ENCODE measurements at places on chromosomes 5 and 9.
A peak's percentile ranks its signal among the peaks of the same experiment; 100 is the strongest.

DNA sequence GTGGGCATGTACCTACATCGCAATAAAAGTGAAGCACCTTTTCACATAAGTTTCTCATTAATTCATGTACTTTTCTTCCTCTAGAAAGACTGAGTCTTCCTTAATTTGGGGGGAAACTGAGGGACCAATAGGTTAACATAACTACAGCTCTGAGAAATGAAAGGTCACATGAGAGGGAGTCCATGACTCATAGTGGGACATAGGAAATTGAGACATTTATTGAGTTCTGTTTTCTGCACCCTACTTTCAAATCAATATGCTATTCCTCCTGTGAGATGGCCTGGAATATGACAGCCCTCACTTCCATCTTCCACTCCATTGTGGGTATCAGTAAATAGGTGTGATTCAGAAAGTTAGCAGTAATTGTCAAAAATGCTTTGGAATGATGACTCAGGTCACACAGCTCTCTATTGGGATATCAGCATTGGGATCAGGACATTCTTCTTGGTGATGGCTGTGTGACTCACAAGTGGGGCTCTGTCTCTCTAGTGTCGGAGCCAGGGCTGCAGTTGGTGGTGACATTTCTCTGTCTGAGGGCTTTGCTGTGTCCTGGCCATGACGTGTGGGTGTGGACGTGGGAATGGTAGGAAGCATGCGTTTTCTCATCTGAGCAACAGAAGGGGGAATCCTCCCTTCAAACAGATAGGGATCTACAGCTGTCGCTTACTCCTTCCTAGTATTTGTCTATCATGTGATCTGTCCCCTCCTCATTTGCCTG is 125.0 kb downstream of the TRIO start:
- no peak for DNase-seq

DNA sequence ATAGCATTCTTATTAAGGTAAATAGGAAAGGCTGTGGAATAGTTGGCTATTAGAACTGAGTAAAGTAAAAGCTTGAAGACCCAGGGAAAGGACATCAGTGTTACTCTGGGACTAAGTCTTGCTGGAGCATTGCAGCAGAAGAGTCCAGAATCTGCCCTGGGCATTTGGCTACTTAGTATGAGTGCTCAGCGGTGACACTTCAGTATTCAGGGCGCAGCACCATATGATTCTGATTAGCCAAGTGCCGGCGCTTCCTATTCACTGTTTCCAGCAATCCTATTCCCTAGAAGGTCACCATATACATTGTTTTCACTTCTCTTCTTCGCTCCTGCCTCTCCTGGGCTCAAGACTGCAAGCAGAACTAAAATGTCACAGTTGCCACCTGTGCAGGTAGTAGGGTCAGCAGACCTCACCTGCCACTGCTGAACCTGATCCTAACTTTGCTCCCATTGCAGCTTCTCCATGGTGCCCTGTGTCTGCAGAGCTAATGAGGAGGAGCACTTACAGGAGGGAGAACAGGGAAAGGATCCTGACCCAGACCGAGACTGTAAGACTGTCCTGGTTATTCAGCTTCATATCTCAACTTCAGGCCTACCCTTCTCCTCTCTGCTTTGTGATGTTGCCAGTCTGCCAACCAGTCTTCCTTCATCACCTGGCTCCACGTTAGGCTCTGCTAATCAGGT is 313.6 kb upstream of the PIK3R1 start:
- DNase-seq: no peak

DNA sequence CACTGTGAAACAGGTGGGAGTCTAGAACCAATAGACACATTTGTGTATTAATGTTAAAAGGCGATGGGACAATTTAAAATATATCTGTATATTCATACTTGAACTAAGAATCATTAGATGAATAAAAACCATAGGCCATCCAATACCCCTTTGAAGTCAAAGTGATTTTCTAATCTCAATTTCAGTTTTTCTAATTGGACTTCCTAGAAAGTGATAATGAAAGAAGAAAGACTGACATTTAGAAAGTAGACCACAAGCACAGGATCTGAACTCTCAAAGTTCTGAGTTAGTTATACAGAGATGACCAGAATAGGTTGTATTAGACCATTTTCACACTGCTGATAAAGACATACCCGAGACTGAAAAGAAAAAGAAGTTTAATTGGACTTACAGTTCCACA is 412.8 kb upstream of the PIK3R1 start:
- DNase-seq: no peak

DNA sequence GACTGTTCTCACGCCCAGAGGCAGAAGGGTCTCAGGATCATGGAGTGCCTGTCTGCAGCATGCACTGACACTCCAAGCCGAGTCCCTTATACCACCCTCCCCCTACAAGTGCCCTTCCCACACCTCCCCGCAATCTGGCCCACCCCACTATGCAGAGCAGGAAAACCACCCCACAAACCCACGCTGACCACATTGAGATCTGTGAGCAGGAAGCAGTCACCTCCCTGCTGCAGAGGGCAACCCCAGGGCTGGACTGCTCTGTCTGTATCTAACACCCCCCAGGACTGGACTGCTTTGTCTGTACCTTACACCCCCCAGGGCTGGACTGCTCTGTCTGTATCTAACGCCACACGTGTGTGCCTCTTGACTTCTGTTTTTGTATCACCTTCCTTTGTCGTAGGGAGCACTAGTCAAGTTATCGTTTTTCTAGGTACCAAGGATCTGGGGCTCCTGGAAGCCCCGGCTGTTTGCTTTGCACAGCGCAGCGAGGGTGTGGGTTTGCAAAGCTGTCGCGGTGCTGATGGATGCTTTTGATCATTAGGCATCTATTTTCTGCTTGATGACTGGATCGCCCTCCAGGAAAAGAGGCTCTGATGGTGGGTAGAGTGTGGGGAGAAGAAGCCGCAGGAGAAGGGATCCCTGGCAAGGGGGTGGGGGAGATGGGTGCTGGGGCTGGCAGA is 21.5 kb downstream of the OLFM1 start:
- DNase-seq: no peak

DNA sequence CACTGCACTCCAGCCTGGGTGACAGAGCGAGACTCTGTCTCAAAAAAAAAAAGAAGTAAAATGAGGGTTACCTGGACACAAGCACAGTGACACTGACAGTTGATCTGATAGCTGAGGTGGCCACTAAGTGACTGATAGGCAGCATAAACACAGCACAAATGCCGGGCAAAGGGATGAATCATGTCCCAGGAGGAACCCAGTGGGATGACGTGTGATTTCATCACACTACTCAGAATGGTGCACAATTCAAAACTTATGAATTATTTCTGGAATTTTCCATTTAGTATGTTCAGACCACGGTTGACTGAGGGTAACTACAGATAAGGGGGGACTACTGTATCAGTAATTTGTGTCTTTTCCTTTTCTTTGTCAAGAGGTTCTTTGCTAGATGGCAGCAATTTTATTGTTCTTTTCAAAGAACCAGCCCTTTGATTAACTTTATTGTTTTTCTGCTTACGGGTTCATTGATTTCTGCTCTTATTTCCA is 34.3 kb upstream of the RNF130 start:
- no peak for DNase-seq

GRCh38 chr5:145856285-145856818 is 16.5 kb downstream of the GRXCR2 start:
- DNase-seq: peak; percentile 9

DNA sequence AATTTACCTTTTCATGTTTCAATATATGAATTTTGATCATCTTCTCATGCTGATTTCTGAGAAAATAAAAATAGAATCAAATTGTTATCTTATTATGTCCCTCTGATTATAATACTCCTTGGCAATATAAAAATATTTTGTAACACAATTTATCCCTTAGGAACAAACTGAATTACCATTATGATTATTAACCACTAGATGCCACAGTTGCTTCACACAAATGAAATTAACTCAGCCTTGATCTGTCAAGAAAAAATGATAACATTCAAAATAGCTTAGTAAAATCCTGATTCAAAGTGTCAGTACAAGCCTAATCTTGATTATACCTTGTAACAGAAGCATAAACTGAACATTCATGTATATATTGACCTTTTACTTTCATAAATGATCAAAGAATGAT is 4.8 kb upstream of the CHSY3 start:
- no peak for DNase-seq

GRCh38 chr5:136206361-136206760 is 13.4 kb upstream of the SMIM32 start:
- no peak for DNase-seq

DNA sequence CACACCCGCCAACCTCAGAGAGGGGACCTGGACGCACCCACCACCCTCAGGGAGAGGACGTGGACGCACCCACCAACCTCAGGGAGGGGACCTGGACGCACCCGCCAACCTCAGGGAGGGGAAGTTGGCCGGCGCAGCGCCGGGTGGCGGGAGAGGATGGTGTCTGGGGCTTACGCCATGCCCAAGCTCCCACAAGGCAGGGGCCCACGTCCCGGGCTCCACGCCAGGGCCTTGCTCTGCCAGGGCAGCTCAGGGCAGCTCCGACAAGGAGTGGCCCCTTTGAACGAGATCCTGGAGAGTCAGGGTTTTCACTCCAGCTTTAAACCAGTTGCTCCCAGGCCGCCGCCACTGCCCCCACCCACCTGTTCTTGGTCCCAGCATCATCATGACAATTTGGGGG is 32.2 kb upstream of the SLC12A7 start:
- DNase-seq: no peak

GRCh38 chr9:114238472-114238871 is 83.1 kb downstream of the COL27A1 start:
- no peak for DNase-seq

DNA sequence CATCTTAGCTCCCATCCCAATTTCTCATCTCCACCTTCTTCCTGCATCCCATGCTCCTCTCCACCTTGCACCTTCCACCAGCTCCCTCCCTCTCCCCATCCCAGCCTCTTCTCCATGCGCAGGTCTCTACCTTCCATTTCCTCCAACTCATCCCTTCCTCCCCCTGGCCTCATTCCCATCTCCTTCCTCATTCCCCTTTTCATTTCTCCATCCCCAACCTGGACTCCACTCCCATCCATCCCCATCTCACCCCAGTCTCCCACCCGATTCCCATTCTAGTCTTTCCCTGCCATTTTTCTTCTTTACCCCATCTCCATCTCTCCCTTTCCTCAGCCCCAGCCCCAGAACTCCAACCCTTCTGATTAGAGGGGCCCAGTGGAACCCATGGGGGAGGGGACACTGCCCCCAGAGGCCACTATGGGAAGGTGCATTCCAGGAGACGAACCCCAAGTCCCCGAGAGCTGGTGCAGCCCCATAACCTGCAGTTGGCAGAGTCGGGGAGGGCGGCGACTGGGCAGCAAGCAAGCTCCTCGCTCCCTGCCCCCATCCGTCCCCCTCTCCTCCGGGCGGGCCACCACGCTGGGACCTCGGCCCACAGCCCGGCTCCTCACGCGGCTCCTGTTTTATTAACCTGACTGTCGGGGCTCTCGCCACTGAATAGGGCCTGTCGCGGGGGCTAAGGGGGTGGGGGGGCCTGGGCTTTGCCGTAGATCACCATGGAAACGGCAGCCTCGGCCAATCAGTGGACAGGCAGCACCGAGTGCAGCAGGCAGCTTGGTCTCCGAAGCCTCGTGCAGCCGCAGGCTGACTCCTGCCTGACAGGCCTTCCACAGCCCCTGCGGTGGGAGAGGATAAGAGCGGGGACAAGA is 66.7 kb downstream of the PCDH1 start:
- DNase-seq: peak; percentile 11

DNA sequence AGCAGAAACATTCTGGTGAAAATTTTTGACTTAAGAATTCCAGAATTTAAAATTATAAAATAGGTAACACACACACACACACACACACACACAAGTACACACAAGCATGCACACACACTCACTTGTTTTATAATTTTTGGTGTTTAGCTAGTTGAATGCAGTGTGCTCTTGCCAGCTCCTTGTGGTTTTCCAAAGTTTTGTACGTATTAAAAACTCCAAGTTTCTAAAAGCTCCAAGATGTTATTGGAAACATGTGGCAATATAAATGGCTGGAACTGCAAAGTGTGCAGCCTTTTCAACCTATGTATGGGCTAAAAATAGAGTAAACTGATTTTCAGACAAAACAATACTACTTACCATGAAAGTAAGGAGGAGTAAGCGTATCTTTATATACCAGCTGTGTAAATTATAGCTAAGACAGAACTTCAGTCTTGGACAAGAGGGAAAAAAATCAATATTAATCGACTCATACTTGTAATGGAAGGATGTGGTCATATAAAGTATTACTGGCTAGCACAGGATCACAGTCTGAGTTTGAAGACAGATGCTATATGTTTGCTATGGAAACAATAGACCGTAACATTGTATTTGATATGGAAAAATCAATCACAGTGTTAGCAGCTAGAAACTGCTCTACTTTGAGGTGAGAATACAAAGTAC is 727.1 kb upstream of the GRAMD2B start:
- no peak for DNase-seq

DNA sequence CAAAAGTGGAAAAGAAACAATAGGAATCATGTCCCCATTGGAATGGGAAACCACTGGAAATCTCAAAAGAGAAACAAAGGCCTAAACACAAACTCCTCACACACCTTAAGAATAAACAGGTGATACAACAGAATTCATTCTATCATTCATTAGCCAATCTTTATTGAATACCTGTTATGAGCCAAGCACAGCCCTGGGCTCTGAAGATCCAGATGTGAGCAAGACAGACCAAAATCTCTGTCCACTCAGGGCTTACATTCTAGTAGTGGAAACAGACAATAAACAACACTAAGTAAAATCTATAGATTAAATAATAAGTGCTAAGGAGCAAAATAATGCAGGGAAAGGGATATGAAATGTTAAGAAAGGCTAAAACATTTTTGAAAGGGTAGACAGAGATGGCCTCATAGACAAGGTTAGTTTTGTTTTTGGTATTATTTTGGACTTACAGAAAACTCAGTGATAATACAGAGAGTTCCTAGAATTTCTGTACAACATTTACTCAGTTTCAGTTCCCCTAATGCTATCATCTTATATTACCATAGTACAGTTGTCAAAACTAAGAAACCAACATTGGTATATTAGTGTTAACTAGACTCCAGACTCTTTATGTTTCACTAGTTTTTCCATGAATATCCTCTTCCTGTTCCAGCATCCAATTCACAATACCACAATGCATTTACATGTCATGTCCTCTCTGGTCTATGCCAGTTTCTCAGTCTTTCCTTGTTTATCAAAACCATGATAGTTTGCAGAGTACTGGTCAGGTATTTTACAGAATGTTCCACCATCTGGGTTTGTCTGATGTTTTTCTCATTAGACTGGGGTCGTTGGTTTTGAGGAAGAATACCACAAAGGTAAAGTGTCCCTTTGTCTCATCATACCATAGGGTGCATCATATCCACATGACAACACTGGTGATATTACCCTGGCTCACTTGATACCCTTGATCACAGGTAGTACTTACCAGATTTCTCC is 103.7 kb downstream of the SIL1 start:
- DNase-seq: no peak

DNA sequence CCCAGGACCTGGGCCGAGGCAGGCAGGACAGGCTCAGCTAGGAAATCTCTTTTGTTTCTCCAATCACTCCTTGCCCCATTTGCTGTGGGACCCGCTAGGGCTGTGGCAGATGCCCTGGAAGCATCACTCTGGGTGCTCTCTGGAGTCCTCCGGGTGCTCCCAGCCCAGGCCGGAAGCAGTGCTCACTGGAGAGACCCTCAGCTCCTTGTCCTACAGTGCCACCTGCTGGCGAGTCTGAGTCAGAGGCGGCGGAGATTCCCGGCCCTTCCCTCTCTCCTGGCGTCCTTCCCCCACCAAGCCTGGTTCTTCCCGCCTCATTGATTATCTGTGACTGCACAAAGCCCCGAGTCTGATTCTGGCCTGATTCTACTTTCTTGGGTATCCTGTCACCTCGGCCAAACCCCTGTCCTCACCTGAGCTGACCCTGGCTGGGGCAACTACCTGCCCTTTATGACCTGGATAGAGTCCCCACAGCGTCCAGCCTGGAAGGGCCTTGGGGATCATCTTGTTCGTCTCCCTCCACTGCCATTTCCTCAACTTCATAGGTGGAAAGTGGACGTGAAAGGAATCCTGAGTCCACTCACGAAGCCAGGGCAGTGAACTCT is 7.3 kb upstream of the BARHL1 start:
- peak; percentile 66 for DNase-seq

Measured in activated CD4-positive, alpha-beta T cell treated with anti-CD3 and anti-CD28 coated beads, Interleukin-2, amount 50 U/mL, for 48 hours (primary cell).